ENCODE measurements at places on chromosomes 16 and 17. TPM values are rescaled to one million over a fixed set of nuclear protein-coding genes. Genes with fewer than 3 reads are reported as not detected.

The CD300E gene
- 0.39 TPM for total RNA-seq

The KCNAB3 gene
- total RNA-seq: 3.1 TPM

- no peak for DNase-seq
Observed at GRCh38 chr17:71107136-71107535, 937.8 kb downstream of the KCNJ2 start.

DNA sequence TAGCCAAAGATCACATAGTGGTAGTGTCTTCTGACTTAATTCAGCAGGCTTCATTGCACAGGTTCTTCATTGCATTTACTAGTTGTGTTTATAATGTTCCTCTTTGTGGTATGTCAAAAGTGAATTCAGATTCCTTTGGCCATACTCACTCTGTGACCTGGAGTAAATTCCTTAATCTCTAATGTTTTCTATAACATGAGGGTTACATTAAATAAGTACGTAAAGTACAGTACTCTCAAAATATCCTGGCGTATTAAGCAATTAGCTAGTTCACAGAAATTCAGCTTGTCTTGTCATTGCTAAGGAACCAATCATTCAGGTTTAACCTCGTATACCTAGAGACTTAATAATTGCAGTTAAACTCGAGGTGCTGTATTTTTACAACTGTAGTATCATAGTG lies 4.2 kb downstream of the RPS6KB1 start:
- DNase-seq: no peak
